BJ (cell line): ENCODE measurements at places on chromosomes 3 and 15. TPM values are rescaled to one million over a fixed set of nuclear protein-coding genes. Genes with fewer than 3 reads are reported as not detected.

- no peak for DNase-seq
Measured at GRCh38 chr3:122615303-122615702, 37.9 kb downstream of the PARP15 start.

- DNase-seq: no peak
Measured at GRCh38 chr15:62544446-62544845, 379.4 kb upstream of the C2CD4B start.

DNA sequence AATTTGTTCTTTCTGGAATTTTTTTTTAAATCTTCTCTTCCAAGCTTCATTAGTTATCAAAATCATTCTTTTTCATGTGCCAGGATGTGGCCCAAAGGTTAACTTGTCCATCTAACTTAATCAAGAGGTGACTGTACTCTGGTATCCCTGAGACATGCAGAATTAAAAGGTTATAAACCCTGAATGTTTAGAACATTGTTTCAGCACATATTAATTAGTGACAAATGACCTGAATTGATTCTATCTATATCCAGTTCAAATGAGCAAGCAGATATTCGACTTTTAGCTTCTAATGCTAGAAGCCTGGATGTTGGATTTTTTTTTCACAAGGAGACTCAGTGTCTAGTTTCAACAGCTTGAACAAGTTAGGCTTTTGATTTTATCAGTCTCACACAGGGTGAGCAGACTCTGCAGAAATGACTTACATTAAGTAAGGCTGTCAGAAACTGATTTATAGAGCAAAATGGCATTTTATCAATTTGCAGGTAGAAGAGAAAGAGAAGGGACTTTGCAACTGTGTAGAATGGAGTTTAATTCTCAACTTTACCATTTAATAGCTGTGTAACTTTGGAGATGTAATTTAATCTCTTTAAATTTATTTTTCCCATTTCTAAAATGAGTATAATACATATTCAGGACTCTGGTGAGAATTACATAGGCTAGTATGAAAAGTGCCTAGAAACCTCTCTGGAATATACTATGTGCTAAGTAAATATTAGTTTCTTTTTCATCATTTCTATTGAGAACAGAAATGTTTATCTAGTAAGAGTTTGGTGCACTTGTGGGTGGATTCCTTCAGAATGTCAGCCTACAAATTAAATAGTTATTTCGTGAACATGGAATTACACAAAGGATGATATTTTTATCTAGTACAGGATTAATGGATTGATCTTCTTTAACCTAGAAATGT lies 100.0 kb downstream of the ALCAM start:
- DNase-seq: no peak

DNA sequence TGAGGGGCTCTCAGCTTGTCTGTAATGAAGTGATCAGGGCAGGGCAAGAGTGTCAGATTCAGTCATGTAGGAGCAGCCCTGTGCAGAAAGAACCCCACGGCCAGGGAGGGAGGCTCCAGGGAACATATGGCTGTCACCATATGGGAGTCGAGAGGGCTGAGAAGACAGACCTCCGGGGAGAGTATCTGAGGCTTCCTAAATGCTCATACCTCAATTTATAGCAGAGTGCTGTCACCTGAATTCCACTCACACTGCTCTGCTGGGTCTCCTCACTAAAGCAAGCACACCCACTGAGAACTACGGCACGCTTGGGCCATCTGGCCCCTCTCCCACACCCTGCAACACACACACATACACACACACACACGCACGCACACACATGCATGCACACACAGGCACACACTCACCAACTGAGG lies 92.3 kb upstream of the TJP1 start:
- DNase-seq: no peak

- DNase-seq: no peak
Measured at GRCh38 chr3:58063022-58063815, 55.0 kb downstream of the FLNB start.

- no peak for DNase-seq
Measured at GRCh38 chr3:167785790-167786189, 50.3 kb downstream of the SERPINI1 start.

DNA sequence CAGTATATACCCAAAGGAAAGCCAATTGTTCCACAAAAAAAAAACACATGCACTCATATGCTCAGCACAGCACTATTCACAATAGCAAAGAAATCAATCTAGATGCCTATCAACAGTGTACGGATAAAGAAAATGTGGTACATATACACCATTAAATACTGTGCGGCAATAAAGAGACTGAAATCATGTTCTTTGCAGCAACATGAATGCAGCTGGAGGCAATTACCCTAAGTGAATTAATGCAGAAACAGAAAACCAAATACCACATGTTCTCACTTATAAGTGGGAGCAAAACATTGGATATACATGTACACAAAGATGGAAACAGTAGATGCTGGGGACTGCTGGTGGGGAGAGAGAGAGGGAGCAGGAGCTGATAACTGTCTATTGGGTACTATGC lies 124.2 kb upstream of the AADACL2 start:
- no peak for DNase-seq

Gene PTPRG
- polyA plus RNA-seq: 20.8 and 21.5 TPM in 2 replicates

Gene ALCAM
- polyA plus RNA-seq: 89.5 and 157 TPM in 2 replicates

Gene LIPH
- 0.17 and 0.20 TPM in 2 replicates for polyA plus RNA-seq

Gene ARL14
- not detected in 2 replicates for polyA plus RNA-seq

Gene FAM3D
- polyA plus RNA-seq: not detected in 2 replicates
